Spleen (tissue), 13 donors: ENCODE measurements at places on chromosomes 1 and 21. TPM values are rescaled to one million over a fixed set of nuclear protein-coding genes. Genes with fewer than 3 reads are reported as not detected.

Gene CRABP2
- 3.6 TPM for total RNA-seq

Gene PANK4
- total RNA-seq: 49.5 TPM

Gene SPATA21
- not detected for total RNA-seq

Gene SIK1
- 28.8 TPM for total RNA-seq

Gene THEM4
- 13.5 TPM for total RNA-seq

- peak; percentile 91 for DNase-seq
Measured at GRCh38 chr1:1068517-1069055, 5.5 kb downstream of the RNF223 start.

GRCh38 chr1:170721621-170722020 is 57.7 kb downstream of the PRRX1 start:
- no peak for DNase-seq

DNA sequence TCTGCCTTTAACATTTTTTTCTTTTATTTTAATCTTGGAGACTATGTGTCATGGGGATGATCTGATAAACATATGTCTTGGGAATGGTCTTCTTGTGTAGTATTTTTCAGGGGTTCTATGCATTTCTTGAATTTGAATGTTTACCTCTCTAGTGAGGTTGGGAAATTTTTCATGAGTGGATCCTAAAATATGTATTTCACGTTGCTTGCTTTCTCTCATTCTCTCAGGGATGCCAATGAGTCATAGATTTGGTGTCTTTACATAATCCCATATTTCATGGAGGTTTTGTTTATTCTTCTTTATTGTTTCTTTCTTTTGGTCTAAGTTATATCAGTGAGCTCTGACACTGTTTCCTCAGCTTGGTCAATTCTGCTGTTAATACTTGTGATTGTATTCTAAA is 1237.2 kb downstream of the PLA2G4A start:
- no peak for DNase-seq
